GM10248 (cell line): ENCODE measurements at places on chromosomes 16 and 17.
A peak's percentile ranks its signal among the peaks of the same experiment; 100 is the strongest.

DNA sequence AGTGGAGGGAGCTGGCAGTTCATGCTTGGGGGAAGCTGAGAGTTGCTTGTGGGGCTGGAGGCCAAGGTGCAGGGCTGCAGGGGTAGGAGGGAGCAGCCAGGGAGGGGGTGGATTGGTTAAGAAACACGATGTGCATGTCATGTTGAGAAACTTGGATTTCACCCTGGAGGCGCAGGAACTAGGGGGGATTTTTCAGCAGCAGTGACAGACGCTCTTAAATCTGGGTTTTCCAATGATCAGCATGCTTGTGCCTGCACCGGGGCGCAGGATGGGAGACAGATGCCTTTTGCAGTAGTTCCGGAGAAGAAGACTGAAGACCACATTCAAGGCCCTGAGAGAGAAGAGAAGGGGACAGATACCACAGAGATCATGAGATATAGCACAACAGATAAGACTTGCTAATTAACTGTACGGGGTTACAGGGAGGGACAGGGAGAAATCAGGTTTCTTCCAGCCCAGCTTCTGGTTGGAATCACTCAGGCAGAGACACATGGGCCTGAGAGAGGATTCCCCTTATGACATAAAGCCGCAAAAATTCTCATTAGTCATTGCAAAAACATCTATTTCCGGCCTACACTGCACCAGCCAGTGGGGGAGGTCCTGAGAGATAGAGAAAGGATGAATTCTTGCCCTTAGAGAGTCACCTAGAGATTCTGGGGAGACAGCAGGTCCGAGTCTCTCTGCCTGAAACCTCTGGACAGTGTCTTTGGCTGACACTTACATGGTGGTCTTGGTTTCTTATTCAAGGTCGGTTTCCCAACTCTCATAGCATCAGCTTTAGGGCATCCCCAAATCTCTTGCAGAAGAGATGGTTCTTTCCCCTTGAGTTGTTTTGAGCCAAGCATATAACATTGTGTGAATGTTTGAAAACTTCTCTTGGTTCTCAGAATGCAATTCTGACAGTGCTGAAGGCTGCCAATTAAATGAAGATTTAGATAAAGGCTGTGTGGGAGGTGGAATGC, 27.1 kb downstream of the CDH13 start:
- peak; percentile 39 for DNase-seq

GRCh38 chr17:21213638-21214014, 335 bp downstream of the TMEM11 start:
- DNase-seq = no peak

GRCh38 chr17:58568044-58568799, 53.8 kb upstream of the MTMR4 start:
- no peak for DNase-seq

DNA sequence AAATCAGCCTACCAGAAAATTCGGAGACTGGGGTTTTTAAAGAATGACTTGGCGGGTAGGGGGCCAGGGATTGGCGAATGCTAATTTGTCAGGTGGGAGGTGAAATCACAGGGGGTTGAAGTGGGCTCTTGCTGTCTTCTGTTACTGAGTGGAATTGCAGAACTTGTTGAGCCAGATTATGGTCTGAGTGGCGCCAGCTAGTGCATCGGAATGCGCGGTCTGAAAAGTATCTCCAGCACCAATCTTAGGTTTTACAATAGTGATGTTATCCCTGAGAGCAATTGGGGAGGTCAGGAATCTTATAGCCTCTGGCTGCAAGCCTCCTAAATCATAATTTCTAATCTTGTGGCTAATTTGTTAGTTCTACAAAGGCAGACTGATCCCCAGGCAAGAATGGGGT, 762 bp upstream of the RBL2 start:
- no peak for DNase-seq

- no peak for DNase-seq
These were observed 7.6 kb downstream of the SNN start for GRCh38 chr16:11675561-11676511.

DNA sequence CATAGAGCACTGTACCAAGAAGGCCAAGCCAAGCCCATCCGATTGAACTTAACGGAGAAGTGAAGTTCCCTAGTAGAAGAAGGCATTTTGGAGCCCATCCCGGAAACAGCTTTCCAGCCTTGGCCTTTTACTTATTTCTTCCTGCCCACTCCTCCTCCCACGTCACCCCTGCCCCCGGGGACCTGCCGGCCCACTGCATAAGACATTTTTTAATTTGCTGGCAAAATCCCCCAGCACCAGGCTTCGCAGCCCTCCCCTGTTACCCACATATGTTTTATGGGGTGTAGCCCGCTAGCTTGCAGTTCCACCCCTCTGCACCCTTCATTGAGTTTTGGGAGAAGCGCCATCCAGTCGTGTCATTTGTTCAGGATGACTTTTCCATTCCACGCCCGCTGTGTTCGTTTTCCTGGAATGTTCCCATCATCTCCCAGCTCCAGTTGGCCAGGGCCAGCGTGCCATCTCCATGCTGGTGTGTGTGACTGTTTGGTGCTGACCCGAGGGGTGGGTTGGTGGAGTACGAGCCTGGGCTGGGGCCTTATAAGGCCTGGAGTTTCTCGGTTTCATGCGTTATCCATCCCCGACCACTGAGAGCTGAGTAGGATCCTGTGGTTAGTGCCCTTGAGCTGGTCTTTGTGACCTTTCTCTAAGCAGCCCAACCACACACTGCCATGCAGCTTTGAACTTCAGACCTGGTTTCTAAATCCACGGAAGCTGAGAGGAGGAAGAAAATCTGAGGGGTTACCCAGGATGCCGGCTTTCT, 20.0 kb upstream of the TBX2 start:
- DNase-seq = no peak

DNA sequence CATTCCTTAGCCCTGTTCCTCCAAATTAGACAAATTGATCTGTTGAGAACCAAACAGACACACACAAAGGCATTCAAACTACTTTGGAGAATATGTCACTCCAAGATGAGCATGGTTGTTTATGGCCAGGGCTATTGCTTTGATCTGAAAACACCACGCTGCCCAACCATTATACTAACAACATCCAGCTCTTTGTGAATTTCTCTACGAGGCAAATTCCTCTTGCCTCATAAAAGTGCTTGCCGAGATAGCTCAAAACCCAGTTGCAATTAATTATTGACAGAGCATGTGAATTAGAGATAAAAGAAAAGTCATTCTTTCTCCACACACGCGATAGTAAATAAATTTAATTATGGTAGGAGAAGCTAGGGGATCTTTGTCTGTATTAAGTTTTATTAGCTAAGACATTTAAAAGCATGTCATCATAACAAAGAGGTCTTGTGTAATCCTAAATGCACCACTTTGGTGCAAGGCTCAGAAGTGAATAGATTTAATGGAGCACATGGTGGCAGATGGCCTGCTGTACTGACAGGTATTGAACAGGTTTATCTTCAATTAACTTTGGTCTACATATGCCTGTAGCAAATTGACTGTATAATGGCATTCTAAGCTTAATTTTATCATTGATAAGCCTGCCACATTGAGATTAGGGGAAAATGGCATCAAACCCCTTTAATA, 441.8 kb downstream of the HS3ST4 start:
- no peak for DNase-seq

- no peak for DNase-seq
These were observed 193.5 kb downstream of the WWOX start for GRCh38 chr16:78292844-78293380.

DNA sequence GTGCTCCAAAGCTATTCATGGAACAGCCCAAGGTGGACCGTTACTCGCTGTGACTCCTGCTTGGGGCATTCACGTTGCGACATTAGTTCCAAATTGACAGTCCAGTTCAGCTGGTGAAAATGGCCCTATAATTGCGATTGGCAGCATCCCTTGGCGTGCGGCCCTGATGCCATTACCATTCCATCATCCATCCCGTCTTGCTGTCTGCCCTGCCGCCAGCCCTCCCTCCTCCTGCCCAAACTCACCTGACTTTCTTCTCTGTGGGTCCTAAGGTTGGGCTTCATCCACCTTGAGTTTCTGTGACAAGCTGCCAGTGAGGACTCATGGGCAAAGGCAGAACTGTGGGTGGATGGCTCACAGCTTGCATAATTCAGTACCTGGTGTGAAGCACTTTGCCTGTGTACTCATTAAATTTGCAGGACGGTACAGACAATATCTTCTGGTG, 104.6 kb downstream of the RPTOR start:
- no peak for DNase-seq

DNA sequence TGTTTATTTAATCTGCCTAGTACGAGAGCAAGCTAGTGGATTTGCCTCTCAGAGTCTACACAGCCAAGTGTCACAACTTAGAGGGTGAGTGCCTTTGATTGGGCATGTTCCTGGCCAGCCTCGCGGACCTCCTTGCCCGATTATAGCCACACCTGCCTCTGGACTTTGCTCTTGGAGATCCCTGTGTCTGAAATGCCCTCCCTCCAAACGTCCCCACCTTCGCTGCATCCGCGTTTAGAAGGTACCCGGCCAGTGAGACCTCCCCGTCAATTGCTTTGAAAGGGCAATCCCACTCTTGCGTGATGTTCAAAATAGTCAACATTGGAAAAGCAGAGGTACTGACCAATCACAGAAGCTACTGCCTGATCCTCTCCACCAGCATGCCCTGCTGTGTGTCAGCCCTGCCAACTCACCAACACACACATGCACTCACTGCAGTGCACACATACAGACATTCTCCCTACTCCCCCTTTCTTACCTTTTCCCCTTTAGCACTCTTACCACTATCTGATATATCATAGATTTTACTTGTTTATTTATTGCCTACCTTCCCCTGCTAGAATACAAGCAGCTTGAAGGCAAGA, 6.5 kb upstream of the SDK2 start:
- DNase-seq = no peak

DNA sequence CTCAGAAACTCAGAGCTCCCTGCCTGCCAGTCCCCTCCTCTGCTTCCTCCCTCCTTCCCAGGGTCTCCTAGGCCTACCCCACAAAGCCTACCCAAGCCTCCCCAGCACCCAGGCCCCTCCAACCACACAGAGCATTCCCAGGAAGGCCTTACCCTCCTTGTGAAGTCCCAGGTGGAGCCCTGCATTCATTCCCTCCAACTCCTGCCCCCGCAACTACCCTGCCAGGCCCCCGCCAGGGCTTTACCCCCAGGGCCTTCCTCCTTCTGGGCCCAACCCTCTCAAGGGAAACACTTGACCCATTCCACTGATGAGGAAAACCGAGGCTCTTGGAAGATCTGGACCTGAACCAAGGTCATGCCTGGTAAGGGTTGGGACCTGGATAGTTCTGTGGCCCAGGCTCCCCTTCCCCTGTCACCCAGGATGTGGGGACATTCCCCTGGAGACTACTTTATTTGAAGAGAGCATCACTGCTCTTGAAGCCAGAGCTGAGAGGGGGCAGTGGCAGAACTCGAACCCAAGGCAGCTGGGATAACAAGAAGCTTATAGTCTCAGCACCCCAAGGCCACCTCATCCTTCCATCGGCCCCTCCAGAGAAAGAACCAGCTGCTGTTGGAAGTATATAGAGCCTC, 12.5 kb downstream of the PLLP start:
- no peak for DNase-seq

- DNase-seq = no peak
These were observed 11.4 kb downstream of the NDUFAF8 start for GRCh38 chr17:81250286-81251093.

DNA sequence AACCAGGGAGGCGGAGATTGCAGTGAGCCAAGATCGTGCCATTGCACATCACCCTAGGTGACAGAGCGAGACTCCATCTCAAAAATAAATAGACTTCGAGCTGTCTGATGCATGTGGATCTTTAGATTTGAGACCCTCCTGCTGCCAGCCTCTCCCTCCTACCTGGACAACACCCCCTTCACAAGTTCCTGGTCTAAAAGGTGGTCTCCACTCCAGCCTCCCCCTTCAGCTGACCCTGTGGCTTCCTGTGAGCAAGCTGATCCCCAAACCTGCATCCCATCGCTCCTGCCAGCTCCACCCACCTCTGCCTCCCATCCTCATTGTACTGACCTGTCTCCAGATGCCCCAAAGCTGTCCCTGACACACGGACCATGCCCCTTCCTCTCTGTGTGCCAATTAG, 27.1 kb upstream of the FAAP100 start:
- DNase-seq = no peak

GRCh38 chr16:8469102-8469778, 121.1 kb downstream of the TMEM114 start:
- DNase-seq = no peak

DNA sequence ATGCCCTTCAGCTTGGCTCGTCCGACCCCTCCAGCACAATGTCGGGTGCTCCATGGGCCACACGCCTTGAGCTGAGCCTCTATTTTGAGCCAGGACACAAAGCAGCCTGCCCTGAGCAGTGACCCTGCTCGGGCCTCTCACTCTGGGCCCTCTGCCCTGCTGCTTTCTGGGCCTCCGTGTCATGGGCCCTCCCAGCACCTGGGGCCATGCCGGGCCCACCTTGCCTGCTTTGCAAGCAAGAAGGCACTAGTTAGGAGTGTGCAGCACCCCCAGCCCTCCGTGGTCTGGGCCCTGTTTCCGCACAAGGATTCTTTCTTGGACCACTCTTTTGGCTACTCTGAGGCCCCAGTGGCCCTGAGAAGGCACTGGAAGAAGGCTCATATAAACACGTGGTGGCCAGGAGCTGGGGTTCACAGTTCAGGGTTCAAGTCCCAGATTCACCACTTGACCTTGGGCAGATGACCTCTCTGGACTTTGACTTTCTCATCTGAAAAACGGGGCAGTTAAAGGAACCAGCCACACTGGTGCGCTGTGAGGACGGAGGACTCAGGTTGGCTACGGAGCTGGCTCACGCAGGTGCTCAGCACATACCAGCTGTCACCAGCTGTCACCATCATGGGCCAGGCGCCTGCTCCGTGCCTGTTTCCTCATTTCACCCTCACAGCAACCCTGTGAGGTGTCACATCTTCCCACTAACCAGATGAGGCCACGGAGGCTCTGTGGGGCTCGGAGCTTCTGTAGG, 166.0 kb upstream of the GSE1 start:
- peak; percentile 55 for DNase-seq

DNA sequence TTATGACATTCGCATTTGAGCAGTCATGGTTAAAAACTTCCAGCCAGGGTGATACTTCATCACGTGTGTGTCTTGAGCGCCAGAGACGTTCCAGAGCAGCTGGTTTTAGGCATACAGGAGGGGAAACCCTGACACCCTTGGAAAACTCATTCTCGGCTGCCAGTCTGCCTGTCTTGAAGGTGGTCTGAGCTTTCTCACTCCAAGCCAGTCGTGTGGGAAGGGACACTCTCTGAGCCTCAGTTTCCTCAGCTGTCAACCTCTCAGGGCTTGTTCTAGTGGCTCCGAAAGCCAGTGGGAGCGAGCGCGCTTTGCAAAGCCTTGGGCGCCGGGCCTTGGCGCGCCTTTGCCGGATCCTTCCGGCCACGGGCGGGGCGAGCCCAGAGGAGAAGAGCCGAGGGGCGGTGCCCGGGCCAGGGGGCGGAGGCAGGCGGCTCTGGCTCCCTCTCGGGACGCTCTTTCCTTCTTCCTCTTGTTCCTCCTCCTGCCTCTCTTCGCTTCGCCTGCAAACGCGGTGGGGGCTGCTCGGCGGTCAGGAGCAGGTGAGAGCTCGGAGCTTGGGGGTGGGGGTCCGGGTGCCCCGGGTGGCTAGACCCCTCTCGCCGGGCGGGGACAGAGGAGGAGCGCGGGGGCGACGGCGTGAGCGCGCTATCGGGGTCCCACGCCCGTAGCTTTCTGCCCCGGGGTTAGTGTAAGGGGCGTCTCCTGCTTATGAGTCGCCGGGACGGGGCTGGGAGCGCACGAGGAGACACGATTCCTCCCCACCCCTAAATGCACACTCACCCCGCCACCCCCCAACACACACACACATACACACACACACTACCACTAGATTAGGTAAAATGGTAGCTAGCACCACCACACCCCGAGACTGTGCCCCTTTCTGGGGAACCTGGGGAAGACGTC, at the start of gene LDAF1:
TSS of gene LDAF1 (plus strand) at position 467 of the 903 bp plus-strand sequence. CDS start 2,509 bp downstream, outside the sequence.
- peak; percentile 93 for DNase-seq

GRCh38 chr17:61279476-61280145, 120.0 kb upstream of the TBX2 start:
- no peak for DNase-seq
